ENCODE measurements at places on chromosomes 11 and 22. TPM values are rescaled to one million over a fixed set of nuclear protein-coding genes. Genes with fewer than 3 reads are reported as not detected.

MS4A4A gene
- not detected for total RNA-seq

SIAE gene
- 29.2 TPM for total RNA-seq

DDIAS gene
- total RNA-seq = 6.1 TPM

PYGM gene
- 1.6 TPM for total RNA-seq

MMP8 gene
- not detected for total RNA-seq

MS4A7 gene
- total RNA-seq = not detected

POTEH gene
- total RNA-seq = not detected

HTR3A gene
- total RNA-seq = not detected

MS4A14 gene
- total RNA-seq = not detected

KCNK7 gene
- total RNA-seq = not detected

HBE1 gene
- total RNA-seq = 1.4 TPM

PGA5 gene
- not detected for total RNA-seq
